ENCODE measurements at places on chromosomes 2 and 18. TPM values are rescaled to one million over a fixed set of nuclear protein-coding genes. Genes with fewer than 3 reads are reported as not detected.

MYO7B gene
- 0.46 TPM for polyA plus RNA-seq

REG1B gene
- polyA plus RNA-seq: not detected

GRCh38 chr2:428591-428990 is 140.7 kb upstream of the ALKAL2 start:
- DNase-seq: no peak

GRCh38 chr2:213306316-213306942 is 22.2 kb downstream of the SPAG16 start:
- DNase-seq: no peak

GRCh38 chr18:39198376-39198775 is 1632.8 kb upstream of the CELF4 start:
- DNase-seq: no peak

- no peak for DNase-seq
These were observed 91.5 kb downstream of the LTBP1 start for GRCh38 chr2:33038230-33038629.
